ENCODE measurements at places on chromosomes 7 and 10. TPM values are rescaled to one million over a fixed set of nuclear protein-coding genes. Genes with fewer than 3 reads are reported as not detected.

TSPAN33 gene
- 68.8 TPM for total RNA-seq

COL28A1 gene
- not detected for total RNA-seq

ARMC3 gene
- 5.0 TPM for total RNA-seq

SOSTDC1 gene
- total RNA-seq: not detected

CLDN12 gene
- total RNA-seq: 4.1 TPM

ATOH7 gene
- total RNA-seq: not detected

PSMA2 gene
- 42.1 TPM for total RNA-seq

VSTM4 gene
- not detected for total RNA-seq

ELOVL3 gene
- not detected for total RNA-seq

FRAT2 gene
- total RNA-seq: 21.7 TPM

UTF1 gene
- not detected for total RNA-seq

SPOCK2 gene
- total RNA-seq: 603 TPM

GRID1 gene
- total RNA-seq: not detected

SYNPO2L gene
- 0.08 TPM for total RNA-seq

AGBL3 gene
- 2.1 TPM for total RNA-seq

SH2B2 gene
- total RNA-seq: 2.1 TPM

DNAAF5 gene
- total RNA-seq: 10.7 TPM

LRRN3 gene
- 1.9 TPM for total RNA-seq

AGR3 gene
- not detected for total RNA-seq

TRIM50 gene
- total RNA-seq: not detected

ANKRD22 gene
- total RNA-seq: not detected

NUDT13 gene
- 0.86 TPM for total RNA-seq

SLC12A9 gene
- 50.9 TPM for total RNA-seq

SLC29A4 gene
- 0.55 TPM for total RNA-seq

CELF2 gene
- total RNA-seq: 202 TPM
